ENCODE measurements at places on chromosomes 12 and 14. TPM values are rescaled to one million over a fixed set of nuclear protein-coding genes. Genes with fewer than 3 reads are reported as not detected.

The ART4 gene
- total RNA-seq, result 1.8 TPM

- H3K4me1 ChIP-seq, result no peaks in the 10 kb centered on the region
- H3K27me3 ChIP-seq, result no peaks in the 10 kb centered on the region
- no peak overlapping the region for H3K4me3 ChIP-seq
- no peaks in the 10 kb centered on the region for H3K36me3 ChIP-seq
- no peak for DNase-seq
- no peak overlapping the region for H3K27ac ChIP-seq
These were observed 52.9 kb downstream of the PPP4R4 start for GRCh38 chr14:94227029-94227428.

GRCh38 chr12:23888396-23889068 lies 60.9 kb downstream of the SOX5 start:
- no peaks in the 10 kb centered on the region for H3K27me3 ChIP-seq
- H3K4me1 ChIP-seq, result no peaks in the 10 kb centered on the region
- no peak overlapping the region for H3K27ac ChIP-seq
- no peak for DNase-seq

The KRT8 gene
- total RNA-seq, result 34.6 TPM

GRCh38 chr12:47280543-47281300 lies 201.0 kb upstream of the AMIGO2 start:
- H3K36me3 ChIP-seq, result no peaks in the 10 kb centered on the region
- peaks cover 21% of the 10 kb centered on the region for H3K4me1 ChIP-seq
- no peak overlapping the region for H3K27ac ChIP-seq
- DNase-seq, result no peak
- no peaks in the 10 kb centered on the region for H3K27me3 ChIP-seq

GRCh38 chr12:79842630-79843029 lies 92.3 kb downstream of the PPP1R12A start:
- peaks cover 36% of the 10 kb centered on the region for H3K4me1 ChIP-seq
- H3K4me3 ChIP-seq, result no peak overlapping the region
- H3K27me3 ChIP-seq, result no peaks in the 10 kb centered on the region
- H3K36me3 ChIP-seq, result peaks cover 27% of the 10 kb centered on the region
- H3K27ac ChIP-seq, result no peak overlapping the region

GRCh38 chr14:97411938-97412612 lies 614.9 kb downstream of the VRK1 start:
- H3K27ac ChIP-seq, result no peak overlapping the region
- H3K36me3 ChIP-seq, result no peaks in the 10 kb centered on the region
- no peak overlapping the region for H3K4me3 ChIP-seq
- DNase-seq, result no peak
- H3K27me3 ChIP-seq, result peaks cover 67% of the 10 kb centered on the region
- peaks cover 6% of the 10 kb centered on the region for H3K4me1 ChIP-seq
